ENCODE measurements at places on chromosomes 7 and 10.

GRCh38 chr10:22651276-22651980 is 63.0 kb downstream of the PIP4K2A start:
- no peak for DNase-seq

DNA sequence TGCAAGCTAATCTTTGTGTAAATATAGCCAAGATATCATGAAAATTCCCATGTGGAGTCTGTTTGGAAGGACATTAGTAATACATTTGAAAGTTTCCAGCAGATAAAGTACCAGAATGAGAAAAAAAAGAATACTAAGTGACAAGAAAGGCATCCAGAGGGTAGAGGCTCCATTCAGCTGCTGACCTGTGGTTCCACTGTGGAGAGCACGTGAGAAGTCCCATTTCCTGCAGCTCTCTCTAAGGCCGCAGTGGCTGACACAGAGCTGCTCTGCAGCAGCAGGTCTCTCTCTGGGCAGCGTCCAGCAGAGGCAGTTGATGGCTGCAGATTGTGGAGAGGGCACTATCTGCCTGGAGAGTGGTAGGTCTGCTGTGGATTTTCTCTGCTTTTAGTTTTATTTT is 100.1 kb upstream of the TMEM72 start:
- no peak for DNase-seq

- no peak for DNase-seq
Observed at GRCh38 chr7:139691253-139691781, 86.5 kb downstream of the HIPK2 start.

DNA sequence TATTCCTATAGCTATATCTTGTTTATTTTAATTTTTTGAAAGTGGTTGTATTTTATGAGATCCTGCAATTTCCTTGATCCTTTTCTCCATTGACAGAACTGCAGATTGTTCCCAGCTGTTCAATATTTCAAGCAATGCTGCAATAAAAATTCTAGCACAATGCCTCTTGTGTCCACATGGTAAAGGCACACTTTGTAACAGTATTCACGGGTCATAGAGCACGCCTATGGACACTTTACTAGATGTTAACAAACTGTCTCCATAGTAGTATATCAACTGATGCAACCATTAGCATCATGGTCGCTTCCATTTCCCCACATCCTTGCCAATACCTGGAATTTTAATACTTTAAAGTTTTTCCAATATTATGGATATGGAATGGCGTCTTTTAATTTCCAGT is 123.9 kb upstream of the FZD8 start:
- DNase-seq: no peak

DNA sequence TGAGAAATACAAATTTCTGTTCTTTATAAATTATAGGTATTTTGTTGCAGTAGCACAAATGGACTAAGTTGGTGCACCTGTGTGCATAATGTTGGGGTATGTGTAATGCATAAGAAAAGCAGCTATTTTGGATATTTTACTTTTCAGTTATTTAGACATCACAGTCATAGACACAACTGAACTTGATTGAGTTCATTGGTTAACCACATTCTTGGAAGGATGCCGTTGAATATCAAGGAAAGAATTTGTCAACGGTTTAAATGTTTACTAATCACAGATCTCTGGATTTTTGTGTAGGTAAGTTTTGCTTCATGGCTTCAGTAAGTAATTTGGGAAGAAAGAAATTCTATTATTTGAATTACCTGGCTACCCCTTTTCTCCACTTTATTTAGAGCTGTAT is 4.1 kb downstream of the OTUD1 start:
- DNase-seq: no peak

- DNase-seq: no peak
Observed at GRCh38 chr7:151677581-151678226, 158.0 kb upstream of the RHEB start.

GRCh38 chr7:50266635-50267386 is 37.7 kb upstream of the IKZF1 start:
- DNase-seq: no peak

GRCh38 chr10:70341016-70341415 is 41.4 kb downstream of the LRRC20 start:
- DNase-seq: no peak

DNA sequence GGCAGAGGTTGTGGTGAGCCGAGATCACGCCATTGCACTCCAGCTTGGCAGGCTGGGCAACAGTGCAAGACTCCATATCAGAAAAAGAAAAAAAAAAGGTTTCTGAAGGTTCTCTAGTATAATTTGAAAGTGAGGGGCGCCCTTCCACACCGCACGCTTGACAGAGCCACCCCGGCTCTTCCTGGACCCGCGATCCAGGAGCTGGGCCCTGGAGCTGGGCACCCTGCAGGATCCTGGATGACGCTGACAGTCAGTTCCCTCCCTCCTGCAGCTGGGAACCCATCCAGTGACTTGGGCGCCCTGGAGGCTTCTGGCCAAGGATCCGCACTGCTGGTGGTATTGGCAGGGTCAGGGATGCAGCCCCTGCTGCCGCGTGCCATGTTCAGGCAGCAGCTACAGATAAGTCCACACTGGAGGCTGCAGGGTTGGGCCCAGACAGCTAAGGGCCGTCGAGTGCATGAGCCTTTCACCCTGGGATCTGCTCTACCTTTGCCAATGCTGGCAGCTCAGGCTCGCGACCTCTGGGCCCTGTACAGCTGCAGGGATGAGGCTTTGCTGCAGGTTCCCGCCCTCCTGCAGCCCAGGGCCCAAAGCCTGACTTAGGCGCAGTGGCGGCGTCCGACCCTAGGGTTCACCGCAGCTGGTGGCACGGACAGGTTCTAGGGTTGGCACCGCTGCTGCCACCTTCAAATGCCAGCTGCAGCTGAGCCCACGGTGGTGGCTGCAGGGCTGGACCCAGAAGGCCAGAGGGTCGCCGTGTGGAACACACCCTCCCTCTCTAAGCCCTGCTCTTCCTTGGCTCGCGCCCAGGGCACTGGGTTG is 110.2 kb downstream of the OR13A1 start:
- no peak for DNase-seq

DNA sequence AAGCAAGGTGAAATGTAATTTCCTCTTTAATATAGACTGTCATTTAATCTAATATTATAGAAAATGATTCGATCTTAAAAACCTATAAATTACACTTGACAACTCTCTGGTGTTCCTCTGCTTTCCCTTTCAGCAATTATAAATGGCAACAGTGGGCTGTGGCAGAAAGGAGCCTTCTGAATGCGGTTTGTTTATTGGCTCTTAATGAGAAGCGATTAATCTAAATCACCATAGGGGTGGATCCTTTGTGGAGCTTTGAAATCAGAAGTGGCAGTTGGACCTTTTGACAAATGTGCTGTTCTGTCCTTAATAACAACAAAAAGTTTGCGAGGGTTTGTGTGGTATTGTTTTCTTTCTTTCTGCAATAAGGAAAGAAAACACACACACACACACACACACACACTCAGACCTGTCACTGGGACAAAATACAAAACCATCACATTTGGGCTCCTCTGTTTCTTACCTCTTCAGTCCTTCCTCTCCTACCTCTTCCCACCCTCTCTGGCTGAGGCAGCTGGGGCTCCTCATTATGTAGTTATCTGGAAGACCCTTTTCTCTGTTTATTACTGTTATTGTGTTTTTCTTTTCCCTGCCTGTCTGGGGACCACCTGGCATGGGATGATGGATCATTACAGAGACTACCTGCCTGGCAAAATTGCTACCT is 316.2 kb downstream of the SORCS3 start:
- DNase-seq: no peak

DNA sequence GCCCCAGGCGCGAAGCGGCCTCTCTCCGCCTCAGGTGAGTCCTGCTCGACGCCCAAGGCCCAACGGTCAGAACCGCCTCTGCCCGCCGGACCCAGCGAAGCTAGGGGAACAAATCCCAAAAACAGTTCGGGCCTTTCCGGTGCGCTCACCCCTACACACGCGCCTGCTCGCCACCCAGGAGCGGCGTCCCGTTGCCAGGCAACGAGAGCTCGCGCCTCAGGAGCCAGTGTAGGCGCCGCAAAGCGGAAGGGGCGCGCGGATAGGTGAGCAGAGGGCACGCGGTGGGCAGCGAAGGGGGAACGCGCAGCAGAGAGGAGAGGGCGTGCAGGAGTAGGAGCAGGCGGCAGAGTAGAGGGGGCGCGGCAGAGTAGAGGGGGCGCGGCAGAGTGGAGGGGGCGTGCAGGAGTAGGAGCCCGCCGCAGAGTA is at the start of the genes DYDC1 and DYDC2:
TSS of gene DYDC1 (minus strand) at position 193 of the 426 bp plus-strand sequence. CDS start 4,154 bp downstream, outside the sequence.
TSS of gene DYDC2 (plus strand) at position 219 of the 426 bp plus-strand sequence. CDS start 5,663 bp downstream, outside the sequence.
- peak; percentile 52 for DNase-seq

- no peak for DNase-seq
Observed at GRCh38 chr7:63008366-63008765, 990.3 kb upstream of the ZNF722 start.

DNA sequence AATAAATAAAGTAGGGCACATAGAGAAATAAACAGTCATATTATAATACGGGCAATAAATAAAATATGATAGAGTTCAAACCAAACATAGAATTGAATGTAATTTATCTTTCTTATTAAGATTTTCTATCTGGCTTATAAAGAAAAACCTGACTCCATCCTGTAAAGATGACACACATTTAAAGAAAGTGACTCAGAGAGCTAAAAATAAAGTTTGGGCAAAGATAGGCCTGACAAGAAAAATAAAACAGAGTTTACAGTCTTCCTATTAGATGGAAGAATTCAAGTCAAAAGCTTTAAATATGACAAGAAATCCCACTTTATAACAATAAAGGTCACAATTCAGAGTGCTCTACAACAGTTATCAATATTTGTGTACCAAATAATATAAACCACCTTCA is 580.6 kb downstream of the PHTF2 start:
- DNase-seq: no peak

DNA sequence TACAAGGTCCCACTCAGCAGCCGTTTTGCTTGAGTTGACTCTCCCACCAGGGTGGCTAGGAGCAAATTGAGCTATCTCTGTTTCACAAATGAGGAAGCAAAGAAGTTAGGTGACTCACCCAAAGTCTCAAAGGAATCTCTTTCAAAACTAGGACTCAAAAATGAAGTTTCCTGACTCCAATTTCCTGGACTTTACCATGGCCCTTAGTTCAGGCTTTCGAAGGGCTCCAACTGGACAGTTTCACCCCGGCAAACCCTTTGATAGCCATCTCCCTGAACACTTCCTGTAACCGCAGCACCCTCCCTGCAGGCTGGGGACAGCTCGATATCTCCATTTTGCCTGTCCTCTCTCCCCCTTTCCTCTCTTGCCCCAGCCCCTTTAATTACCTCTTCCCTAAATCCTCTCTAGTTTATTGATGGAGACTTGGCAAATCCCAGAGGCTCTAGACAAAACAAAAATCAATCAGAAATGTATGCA is 4.7 kb upstream of the AFAP1L2 start:
- no peak for DNase-seq

DNA sequence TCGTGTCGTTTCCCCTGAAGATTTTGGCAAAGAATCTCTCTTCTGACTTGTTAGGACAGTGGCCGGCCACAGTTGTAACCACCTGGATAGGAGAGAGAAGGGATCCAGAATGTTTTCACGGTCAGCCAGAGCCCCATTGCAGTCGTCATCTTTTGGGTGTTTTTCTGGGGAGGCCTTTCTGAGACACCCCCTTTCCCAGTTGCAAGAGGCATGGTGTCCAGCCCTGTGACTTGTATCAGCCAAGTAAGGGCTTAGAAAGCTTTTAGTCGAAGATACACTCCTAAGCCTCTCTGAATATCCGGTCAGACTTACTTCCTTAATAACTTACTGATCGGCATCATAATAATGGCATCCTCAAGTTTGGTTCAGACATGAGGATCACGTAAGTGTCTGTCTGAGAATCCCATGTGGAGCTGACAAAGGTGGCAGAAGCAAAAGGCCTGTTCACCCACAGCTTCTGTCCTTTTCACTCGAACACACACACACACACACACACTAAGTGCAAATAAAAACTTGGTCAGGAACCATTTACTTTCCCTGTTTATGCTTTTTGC is 435.7 kb upstream of the GALNT17 start:
- DNase-seq: no peak

- DNase-seq: no peak
Observed at GRCh38 chr7:5382281-5382892, 41.2 kb downstream of the TNRC18 start.

DNA sequence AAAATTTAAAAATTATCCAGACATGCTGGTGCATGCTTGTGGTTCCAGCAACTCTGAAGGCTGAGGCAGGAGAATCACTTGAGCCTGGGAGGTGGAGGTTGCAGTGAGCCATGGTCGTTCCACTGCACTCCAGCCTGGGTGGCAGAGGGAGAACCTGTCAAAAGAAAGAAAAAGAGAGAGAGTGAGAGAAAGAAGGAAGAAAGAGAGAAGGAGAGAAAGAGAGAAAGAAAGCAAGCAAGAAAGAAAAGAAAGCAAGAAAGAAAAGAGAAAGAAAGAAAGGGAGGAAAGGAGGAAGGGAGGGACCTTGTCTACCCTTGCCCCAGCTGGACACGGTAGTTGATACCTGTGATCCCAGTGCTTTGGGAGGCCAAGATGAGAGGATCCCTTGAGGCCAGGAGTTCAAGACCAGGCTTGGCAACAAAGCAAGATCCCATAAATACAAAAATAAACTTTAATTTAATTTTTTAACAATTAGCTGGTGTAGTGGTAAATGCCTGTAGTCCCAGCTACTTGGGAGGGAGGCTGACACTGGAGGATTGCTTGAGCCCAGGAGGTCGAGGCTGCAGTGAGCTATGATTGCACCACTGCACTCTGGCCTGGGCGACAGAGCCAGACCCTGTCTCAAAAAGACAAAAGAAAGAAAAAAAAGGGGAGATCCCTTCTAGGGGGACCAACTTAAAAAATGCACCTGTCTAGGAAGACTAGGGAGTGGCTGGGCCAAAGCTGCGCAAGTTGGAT is 9.2 kb downstream of the NYAP1 start:
- no peak for DNase-seq

DNA sequence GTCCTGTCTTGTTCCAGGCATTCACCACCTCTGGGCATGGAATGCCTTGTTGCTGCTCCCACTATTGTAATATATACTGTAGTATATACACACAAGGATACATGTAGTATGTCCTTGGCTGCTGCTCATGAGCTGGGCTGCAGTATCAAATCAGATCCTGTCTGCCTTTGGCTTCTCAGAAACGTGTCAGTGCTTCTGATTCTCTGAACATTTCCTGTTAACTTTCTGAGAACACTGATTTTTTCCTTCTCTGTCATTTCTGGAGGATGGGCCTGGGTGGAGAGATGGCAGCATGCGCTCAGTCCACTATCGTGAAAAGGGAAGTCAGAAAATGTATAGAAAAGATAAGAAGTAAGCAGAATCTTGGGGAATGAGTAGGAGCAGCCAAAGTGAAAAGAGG is 12.2 kb downstream of the SFTPA2 start:
- DNase-seq: no peak

DNA sequence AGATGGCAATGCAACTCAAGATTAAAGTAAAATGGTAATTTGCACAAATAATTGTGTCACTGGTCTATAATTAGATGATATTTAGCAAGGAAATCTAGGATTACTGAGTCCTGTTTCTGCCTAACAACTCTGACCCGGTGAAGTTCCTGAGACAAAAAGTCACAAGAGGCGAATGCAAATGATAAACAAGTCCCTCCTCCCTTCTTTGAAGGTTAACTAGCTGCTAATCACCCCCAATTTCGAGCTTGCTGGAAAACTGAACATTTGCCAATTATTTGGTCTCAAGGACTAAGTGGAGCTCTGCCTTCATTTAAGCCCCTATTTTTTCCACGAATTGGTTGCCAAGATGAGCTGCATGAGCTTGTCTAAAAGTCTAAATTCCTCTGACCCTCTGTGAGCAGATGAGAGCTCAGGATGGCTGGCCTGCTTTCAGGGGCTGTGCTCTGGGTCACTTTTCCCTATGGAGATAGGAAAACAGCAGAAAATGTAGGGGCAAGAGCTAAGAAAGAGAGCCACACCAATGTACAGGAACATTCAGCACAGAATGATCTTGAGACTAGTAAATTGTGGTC is 127.3 kb downstream of the MBL2 start:
- no peak for DNase-seq
